Stimulated activated CD4-positive, alpha-beta T cell treated with anti-CD3 and anti-CD28 coated beads, Interleukin-1b, Interleukin-23, amount 100 ng/mL, for 1 hour (primary cell): ENCODE measurements at places on chromosomes 6 and 20.

DNA sequence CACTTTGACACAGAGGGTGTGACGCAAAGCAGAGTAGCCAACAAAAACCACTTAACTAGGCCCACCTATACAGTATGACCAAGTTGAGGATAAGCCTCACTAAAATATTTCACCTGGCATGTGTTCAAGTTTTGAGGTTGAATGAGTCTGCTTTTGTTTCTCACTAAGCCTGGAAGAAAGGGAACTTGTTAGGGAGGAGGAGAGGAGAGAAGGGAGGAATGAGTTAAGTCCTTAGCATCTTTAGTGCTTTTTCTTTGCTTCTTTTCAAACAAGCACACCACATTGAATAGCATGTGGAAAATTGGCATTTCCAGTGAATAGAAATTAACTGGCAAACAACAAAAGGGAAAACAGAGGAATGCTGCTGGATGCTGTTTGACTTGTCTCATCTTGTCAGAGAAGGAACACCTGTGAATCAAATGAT, 461.9 kb downstream of the GJA1 start:
- DNase-seq, result no peak

- no peak for DNase-seq
Measured at GRCh38 chr6:112014483-112014882, 39.4 kb upstream of the CCN6 start.

GRCh38 chr20:38126146-38126921, 38.7 kb downstream of the TGM2 start:
- no peak for DNase-seq

- no peak for DNase-seq
Measured at GRCh38 chr6:112037783-112038216, 16.1 kb upstream of the CCN6 start.

GRCh38 chr20:3276680-3277015, 37.7 kb upstream of the SLC4A11 start:
- no peak for DNase-seq

DNA sequence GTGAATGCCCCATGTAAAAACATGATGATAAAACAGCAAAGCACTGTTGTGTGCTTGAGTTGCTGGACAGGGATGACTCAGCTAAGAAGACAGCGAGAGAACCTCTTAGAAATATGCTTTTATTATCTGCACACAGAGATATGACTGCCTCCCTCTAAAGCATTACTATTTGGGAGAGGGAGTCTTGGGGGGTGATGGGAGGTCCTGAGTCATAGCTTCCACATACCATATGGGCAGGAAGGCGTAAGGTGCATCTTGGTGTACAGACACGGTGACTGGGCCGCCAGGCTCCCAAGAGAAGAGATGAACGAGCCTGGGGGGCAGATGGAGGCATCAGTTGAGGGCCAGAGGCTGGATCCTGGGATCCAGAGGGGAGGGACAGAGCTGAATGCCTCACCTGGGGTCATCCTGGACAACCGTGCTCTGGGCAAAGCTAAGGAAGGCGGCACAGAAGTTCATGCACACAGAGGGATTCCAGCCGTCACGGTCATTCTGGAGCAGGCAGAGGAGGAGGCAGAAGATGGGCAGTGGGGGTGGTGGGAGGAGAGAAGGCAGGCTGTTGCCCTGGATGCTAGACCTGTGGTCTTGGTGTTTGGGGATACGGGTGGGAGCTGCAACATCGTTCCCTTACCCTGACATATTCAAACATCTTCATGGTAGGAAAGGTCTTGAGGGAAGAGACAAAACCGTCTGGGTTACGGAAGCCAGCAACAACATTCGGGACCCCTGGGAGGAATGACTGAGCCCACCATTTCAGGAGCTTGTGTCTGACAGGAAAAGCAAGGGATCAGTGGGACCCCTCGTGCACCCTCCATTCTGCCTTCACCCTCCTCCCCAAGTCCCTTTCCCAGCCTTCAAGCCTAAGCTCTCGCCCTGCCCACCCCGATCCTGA, 2.0 kb downstream of the DXO start:
- no peak for DNase-seq

- DNase-seq, result no peak
Measured at GRCh38 chr20:34527016-34527415, 10.8 kb downstream of the DYNLRB1 start.

- DNase-seq, result no peak
Measured at GRCh38 chr6:66538551-66539135, 831.6 kb upstream of the EYS start.

GRCh38 chr6:7805078-7805849, 79.4 kb downstream of the BMP6 start:
- no peak for DNase-seq

GRCh38 chr6:77440206-77440976, 22.9 kb downstream of the HTR1B start:
- no peak for DNase-seq

- DNase-seq, result no peak
Measured at GRCh38 chr6:134166511-134167261, 114.3 kb upstream of the SLC2A12 start.

- no peak for DNase-seq
Measured at GRCh38 chr6:13098793-13099570, 229.4 kb downstream of the TBC1D7 start.

DNA sequence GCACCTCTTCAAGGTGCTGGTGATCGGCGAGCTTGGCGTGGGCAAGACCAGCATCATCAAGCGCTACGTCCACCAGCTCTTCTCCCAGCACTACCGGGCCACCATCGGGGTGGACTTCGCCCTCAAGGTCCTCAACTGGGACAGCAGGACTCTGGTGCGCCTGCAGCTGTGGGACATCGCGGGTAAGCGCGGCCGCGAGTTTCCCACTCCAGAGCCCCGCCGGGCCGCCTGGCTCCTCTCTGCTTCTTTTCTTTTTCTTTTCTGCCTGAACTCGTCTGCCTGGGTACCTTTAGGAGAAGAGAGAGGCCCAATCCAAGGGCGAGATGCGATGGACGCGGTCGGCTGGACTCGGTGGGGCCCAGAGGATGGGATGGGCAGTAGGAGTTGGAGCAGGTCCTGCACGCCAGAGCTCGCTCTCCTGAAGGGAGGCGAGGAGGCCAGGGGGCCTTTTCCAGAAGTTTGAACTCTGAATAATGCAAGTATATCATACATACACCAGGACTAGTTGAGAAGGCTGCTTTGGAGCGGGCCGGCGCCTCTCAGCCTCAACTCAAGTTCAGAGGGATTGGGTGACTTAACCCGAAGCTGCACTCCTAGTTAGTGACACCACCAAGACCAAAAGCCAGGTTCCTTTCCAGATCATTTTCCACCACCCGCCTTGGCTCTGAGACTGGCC, 445 bp downstream of the RAB32 start:
- DNase-seq, result no peak

DNA sequence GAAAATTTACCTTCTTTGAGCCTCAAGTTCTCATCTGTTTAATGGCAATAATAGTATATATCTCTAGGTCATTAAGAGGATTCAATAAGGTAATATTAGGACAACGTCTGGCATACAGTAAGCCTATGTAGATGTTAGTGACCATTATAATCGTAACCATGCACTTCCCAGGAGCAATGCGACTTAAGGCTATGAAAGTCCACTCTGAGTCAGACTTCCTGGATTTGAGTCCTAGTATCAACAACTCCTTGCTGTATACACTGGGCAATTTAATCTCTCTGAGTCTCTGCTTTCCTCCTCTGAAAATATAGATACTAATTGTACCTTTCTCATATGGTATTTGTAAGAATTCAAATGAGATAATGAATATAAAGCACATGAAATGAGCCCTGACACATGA, 168.1 kb upstream of the HDDC2 start:
- no peak for DNase-seq

GRCh38 chr6:53294611-53295010, 54.1 kb downstream of the ELOVL5 start:
- no peak for DNase-seq

DNA sequence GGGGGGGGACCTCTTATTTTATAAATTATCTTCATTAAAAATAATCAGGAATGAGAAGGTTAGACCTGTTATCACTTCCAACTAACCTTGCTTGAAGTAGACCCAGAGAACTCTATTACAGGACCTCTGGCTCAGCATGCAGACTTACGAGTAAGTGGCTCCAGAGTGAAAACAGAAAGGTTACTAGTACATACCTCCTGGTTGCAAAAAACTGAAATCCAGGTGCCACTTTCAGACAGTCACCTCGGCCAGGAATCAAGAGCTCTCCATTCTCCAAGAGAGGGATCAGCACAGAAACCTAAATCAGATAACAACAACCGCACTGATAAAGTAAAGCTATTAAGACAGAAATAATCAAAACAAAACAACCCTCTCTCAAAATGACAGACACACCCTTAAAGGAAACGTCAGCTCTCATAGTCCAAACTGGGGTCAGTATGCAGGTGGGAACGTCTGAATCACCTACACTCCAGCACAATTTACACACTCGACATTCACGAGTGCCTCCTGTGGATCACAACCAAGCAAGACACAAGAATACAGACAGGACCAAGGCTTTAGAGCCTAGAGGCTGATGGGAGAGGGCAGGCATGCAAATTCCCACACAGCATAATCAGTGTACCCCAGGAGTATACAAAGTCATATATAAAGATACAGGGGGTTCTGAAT, 31.8 kb downstream of the MDN1 start:
- DNase-seq, result no peak

- no peak for DNase-seq
Measured at GRCh38 chr20:57183457-57184009, 82.9 kb downstream of the BMP7 start.

- DNase-seq, result no peak
Measured at GRCh38 chr6:64777941-64778785, 928.9 kb downstream of the EYS start.

- no peak for DNase-seq
Measured at GRCh38 chr6:109295774-109296156, 86.5 kb downstream of the CD164 start.

DNA sequence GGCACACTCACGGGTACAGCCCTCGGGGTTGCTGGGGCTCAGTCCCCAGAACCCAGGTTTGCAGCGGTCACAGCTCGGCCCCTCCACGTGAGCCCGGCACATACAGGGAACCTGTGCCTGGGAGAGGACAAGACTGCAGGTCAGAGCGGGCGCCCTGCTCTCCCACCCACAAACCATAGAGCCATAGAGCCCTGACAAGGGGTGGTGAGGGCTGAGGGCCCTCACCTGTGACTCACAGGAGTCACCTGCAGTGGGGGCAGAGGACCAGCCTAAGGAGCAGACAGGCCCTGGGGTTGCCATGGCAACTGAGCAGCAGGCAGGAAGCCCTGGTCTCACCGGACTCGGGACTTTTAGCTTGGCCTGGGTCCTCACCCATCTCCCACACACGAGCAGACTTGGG, 30.8 kb downstream of the LAMA5 start:
- no peak for DNase-seq

- DNase-seq, result no peak
Measured at GRCh38 chr20:44264287-44264686, 17.2 kb downstream of the GDAP1L1 start.

DNA sequence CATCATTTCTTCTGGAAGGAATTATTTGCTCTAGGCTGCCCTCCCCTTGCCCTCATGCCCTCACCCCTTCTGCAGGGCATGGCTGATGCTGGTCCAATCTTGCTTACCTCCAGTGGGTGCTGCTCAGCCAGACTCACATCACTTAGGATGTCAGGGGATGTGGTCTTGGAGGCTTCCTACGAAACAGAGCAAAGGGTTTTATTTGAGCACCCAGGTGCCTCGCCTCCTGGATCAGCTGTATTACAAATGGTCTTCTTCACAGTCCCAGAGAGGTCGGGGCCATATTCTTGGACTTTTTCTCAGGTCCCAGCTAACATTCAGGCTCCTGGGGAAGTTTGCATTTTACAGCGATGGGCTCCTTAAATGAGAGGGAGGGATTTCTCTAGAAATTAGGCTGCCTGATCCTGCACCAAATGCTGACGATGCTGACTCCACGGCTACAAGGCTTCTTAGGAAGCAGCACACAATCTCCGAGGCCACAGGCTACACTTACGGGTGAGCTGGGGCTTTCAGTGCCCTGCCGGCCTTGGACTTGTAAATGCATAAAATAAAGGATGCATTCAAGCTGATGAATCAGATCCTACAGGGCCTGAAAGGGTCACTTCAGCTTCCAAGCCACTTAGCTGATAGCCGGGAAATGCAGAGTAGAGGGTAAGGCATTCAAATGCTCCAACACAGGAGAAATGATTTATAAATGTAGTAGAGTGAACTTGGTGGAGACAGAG, 159.8 kb upstream of the ECI2 start:
- DNase-seq, result no peak

- DNase-seq, result no peak
Measured at GRCh38 chr6:43869079-43869710, 99.2 kb downstream of the VEGFA start.

- no peak for DNase-seq
Measured at GRCh38 chr6:159168536-159169192, 536 bp upstream of the FNDC1 start.

DNA sequence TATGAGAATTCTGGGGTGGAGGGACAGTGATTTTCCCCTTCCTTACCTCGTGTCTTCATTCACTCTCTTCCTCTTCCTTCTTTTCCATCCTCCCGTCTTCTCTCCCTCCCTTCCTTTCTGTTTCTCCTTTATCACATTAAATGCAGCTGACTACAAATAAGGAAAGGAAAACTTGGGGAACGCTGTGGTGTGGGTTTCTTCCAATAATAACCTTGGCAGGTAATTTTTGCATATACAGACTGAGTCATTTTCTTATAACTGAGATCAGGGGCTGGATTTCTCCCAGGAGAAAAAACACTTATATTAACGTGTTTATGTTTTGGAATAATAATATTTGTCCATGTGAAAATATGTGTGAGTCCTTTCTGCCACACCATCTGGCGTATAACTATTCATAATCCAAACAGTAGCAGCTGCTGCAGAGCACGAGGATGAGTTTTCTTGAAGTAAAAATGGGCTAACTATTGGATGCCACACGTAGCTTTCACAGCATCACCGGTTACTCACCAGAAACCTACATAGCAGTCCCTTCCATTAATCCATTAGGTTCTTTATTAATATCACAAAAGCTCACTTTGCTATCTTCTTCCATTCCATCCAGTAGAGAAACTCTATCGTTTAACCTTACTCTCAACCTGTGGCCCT, 139.2 kb upstream of the SASH1 start:
- DNase-seq, result no peak

DNA sequence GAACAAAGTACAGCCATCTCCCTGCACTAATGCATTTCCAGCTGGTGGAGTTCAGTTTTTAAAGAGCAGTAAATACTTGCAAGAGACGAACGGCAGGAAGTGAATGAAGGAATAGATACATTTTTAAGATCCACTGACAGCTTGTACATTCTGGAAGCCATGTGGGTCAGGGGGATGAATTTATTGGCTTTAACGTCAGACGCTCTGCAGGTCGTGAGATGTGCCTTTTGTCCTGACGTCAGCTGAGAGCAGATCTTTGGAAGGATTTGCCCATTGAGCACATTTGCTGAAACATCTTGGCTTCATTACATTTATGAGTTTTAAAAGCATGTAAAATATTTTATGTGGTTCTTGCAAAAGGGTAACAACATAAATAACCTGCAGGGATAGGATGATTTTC, 29.5 kb upstream of the SALL4 start:
- no peak for DNase-seq

DNA sequence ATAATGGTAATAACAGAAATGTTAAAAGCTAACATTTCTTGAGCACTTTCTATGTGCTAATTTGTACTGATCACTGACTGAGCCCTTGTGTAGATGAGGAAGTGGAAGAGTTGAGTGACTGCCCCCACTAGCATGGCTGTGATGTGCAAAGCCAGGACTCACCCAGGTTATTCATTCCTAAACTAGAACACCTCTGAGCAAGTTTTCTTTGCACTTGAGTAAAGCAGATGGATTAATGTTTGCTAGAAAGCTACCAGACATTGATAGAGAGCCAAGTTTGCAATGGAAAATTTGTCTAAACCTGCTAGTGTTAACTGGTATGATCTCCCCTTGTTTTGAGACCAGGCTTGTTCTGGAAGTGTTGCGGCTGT, 467.4 kb upstream of the PLCB4 start:
- DNase-seq, result no peak
